Activated effector memory CD4-positive, alpha-beta T cell treated with anti-CD3 and anti-CD28 coated beads, Interleukin-2, amount 50 U/mL, for 16 hours (primary cell): ENCODE measurements at places on chromosomes 12 and 14.
A peak's percentile ranks its signal among the peaks of the same experiment; 100 is the strongest.

DNA sequence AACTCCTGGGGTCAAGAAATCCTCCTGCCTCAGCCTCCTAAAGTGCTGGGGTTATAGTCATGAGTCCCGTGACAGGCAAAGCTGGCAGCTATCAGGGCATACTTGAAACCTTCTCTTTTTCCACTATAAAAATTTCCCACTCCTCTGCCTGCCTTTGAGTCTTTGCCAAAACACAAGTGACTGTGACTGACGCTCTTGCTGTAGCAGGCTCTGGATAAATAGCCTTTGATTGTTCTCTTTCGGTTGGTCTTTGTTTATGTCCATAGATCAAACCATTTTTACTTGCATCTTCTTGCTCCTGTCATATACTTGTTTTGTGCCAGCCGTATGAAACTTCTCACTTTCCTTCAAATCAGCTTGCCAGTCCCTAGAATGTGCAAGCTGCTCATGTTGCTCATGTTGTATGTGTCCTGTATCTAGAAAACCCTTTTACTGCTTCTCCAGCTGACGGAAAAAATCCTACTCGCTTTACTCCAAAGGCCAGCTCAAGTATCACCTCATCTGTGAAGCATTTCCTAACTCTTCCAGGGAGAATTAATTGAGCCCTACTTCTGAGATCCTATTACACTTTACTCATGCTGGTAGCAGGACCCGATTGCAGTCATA is 73.1 kb downstream of the RESF1 start:
- no peak for DNase-seq

DNA sequence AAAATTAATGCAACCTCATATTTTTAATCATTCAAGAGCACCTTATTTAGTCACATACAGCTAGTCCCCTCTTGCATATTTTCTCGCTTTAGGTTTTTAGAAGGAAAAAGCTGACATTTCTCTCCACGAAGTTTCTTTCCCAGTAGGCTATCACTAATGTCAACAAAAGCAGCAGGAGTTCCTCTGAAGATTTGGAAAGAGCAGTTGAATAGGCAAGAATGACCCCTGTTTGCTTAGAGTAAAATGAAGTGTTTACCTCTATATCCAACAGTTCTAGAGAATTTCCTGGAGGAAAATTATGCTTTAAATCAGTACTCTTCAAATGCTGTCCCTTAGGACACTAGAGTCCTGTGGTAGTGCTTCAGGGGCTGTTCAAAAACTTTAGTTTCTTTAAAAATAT is 188.1 kb upstream of the PRKD1 start:
- no peak for DNase-seq

GRCh38 chr14:79352076-79352630 is 859.2 kb downstream of the DIO2 start:
- no peak for DNase-seq

GRCh38 chr12:120495731-120496412 is at the start of gene DYNLL1:
Gene DYNLL1 (plus strand): TSS chr12:120496113. CDS start chr12:120496422, 309 bp downstream.
- peak; percentile 99 for DNase-seq

GRCh38 chr12:98401427-98401826 is 114.0 kb upstream of the TMPO start:
- no peak for DNase-seq

GRCh38 chr14:103544388-103545218 is 15.6 kb downstream of the TRMT61A start:
- no peak for DNase-seq

GRCh38 chr12:26011099-26011498 is 52.6 kb downstream of the RASSF8 start:
- no peak for DNase-seq

- no peak for DNase-seq
These were observed 181.2 kb downstream of the TMTC2 start for GRCh38 chr12:82867762-82868500.

- DNase-seq: no peak
These were observed 155.7 kb downstream of the GALC start for GRCh38 chr14:87837296-87837695.

DNA sequence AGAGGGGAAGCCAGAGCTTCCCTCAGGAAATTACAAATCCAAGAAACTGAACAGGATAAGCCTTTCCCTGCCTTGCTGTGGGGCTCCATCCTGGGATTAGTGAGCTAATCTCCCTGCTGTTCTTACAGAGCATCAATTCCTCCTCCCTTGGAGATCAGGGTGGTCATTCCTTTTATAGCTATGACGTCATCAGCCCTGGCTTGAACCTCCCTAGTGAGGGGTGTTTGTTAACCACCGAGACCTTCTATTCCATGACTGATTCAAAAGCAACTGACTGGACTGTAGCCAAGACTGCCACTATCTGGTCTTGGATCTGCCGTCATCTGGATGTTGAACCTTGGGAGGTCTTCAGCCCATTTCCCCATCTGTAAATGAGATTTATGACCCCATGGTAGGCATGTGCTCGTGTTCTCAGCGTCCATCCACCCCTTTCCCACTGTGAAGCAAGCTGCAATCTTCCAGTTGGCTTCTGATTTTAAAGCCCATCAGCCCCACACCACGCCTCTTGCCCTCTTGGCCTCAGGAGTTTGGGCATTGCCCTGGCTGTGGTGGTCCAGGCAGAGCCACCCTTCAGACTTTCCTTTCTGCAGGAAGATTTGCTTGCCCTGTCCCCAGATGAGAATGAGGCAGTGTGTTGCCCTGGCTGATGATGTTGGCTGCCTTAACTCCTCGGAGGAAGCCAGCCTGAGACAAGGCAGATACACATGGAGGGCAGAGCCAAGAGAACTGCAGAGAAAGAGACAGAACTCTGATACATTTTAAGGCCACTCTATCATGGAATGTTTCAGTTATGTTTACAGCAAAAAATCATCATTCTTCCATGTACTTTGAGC is 59.6 kb upstream of the ACTN1 start:
- DNase-seq: no peak

DNA sequence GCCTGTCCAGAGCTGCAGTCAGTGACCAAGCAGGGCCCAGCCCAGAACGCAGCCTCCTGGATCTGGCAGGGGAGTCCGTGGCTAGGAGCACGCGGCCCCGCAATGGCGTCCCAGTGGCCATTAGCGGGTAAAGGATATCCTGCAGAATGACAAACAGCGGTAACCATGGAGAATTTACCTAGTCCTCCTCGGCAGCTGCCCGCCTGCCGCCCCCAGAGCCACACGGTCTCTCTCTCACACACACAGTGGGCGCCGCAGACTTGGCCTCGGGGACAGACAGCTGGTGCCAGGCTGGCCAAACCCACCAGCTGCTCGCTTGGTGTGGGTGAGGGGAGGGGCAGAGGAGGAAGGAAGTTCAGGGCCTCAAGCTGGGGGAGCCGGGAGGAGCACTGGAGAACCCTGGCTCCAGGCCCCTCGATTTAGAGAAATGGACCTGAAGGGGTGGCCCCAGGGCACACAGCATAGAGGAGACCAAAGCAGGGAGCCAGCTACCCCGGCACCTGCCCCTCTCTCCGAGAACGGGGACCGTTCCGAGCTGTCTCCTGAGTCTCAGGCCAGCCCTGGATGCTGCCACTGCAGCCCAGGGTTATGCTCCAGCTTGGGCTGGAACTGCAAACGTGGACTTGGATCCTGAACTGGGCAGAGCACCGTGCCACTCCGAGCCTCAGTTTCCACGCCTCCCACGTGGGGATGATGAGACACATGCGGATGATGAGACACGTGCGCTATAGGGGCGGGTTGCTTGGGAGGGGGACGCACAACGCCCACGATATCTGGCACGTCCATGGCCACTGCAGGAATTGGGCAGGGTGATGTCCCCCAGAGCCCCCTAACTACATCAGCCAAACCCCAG is 3.4 kb downstream of the CDK2AP1 start:
- peak; percentile 61 for DNase-seq

GRCh38 chr12:46209914-46210872 is 58.6 kb downstream of the SLC38A1 start:
- peak; percentile 89 for DNase-seq

DNA sequence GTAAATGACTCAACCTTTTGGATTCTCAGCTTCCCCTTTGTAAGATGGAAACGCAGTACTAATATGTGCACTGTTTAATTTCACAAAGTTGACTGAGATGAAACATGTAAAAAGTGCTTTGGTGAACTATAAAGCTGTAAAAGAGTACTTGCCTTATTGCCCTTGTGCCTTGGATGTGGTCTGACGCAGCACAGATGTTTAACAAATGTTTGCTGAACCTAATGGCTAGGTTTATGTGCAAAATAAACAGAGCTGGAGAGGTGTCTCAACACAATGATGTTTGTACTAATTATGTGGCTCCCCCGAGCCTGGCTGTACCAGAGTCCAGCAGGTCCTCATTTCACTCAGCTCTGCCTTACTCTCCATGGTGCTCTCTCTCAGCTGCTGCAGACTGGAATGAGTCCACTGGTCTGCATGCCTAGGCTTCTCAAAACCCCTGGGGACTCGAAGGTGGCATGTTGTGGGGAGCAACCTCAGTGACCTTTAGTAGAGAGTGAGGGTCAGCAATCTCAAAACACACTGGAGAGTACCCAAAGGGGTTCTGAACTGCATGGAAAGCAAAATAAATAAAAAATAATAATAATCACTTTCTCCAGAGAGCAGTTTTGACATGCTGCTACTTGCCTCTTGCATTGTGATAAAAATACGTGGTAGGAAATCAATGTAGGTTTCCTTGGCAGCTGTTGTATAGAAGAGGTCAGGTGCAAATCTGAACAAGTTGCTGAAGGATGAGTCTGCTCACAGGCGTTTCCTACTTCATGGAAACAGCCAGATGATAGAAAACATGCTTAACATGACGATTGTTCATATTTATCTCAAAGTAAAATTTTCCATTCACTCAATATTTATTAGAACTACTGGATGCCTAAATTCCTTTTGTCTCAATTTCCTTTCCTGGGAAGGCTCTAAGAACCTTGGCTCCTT is 8.5 kb upstream of the AMIGO2 start:
- DNase-seq: no peak
